ENCODE measurements at places on chromosomes 4 and X. TPM values are rescaled to one million over a fixed set of nuclear protein-coding genes. Genes with fewer than 3 reads are reported as not detected.

Gene PAGE2B
- total RNA-seq = 1.2 TPM

Gene LAP3
- 25.2 TPM for total RNA-seq

GRCh38 chr4:92307866-92308265 is 4.1 kb downstream of the GRID2 start:
- DNase-seq = no peak

- DNase-seq = no peak
Observed at GRCh38 chrX:134658760-134659023, 421 bp upstream of the PLAC1 start.

Gene KLHL8
- 13.5 TPM for total RNA-seq

DNA sequence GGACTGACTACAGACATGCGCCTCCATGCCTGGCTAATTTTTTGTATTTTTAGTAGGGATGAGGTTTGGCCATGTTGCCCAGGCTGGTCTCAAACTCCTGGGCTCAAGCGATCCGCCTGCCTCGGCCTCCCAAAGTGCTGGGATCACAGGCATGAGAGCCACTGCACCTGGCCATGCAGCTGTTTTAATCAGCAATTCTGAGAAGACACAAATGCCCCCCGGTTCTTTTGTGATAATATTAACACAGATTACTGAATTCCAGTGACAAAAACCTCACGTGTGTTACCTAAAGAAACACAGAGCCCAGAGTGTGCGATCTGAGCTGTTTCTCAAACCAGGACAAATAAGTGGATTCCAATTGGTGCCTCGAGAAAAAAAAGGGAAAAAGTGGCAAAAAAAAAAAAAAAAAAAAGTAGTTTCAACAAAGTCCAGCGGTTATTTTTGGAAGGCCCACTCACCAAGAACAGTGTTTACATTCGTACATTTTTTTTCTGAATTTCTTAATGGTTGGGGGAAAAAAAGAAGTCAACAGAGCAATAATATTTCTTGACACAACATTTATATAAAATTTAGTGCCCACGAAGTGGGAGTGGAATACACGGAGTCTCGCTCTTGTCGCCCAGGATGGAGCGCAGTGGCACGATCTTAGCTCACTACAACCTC is 17.2 kb downstream of the DHRSX start:
- no peak for DNase-seq

DNA sequence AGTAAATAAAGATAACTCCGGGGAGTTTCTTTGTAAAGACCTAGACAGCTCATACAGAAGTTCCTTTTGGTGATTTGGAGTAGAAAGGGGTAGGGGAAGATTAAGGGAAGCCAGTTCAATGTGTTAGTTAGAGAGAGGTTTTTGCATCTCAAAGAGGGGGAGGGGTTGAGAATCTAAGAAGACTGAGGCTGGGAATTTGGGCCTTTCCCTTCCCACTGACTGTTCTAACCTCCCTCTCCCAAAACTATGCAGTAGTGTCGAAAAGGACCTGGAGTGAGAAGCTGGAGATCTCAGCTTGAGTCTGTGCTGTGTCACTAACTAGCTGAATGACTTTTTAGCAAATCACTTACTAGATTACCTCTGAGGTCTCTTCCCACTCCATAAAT is 55.7 kb upstream of the CCDC160 start:
- DNase-seq = no peak

- no peak for DNase-seq
Observed at GRCh38 chr4:82903737-82904136, 3.2 kb downstream of the THAP9 start.

DNA sequence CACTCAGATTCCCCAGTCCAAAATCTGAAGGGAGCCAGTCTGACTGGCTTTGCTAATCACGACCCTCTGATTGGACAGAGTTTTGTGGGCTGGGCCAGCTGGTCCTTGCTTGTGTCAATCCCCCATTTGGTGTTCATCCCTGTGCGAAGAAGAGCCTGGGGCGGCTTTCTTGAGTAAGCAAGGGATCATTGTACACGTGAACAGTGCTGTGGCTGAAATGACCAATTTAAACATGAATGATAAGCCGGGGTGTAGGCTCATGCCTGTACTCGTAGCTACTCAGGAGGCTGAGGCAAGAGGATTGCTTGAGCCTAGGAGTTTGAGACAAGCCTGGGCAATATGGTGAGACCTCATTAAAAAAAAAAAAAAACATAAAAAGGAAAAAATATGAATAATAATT is 379.1 kb downstream of the RAPGEF2 start:
- no peak for DNase-seq

Gene MAGEA2
- not detected for total RNA-seq

Gene VSIG1
- total RNA-seq = 20.3 TPM

DNA sequence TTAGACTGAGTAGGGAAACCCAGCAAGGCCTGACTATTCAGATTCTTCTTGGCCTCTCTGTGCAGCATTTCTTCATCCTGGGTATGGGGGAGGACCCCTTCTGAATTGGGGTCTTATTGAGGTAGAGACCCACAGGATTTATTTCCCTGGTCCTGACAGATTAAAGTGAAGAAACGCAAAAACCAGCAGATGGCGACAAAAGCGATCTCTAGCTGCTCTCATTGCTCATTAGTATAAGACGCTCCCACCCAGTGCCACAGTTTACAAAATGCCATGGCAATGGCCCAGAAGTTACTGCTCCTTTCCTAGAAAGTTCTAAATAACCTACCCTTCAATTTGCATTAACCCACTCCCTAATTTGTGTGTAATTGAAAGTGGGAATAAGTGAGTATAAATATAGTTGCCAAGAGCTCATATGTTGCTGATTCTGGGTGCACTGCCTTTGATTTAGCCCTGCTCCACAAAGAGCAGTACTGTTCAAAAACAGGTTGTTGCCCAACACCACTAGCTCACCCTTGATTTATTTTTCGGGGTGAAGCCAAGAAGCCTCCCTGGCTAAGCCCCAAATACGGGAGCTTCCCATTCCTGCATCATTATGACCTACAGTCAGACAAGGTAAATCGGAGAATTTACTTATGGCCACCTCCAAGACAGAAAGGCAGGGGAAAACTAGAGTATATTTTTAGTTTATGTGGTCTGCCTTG is 3.7 kb upstream of the BEX4 start:
- no peak for DNase-seq

GRCh38 chr4:772118-772517 is 53.8 kb downstream of the CPLX1 start:
- DNase-seq = no peak

GRCh38 chr4:139484783-139485311 is 30.9 kb downstream of the RAB33B start:
- DNase-seq = no peak

Data from naive thymus-derived CD4-positive, alpha-beta T cell (primary cell).